ENCODE measurements at places on chromosomes 6 and 20.
A peak's percentile ranks its signal among the peaks of the same experiment; 100 is the strongest.

GRCh38 chr20:59724457-59725366, 120.4 kb downstream of the PHACTR3 start:
- H3K4me3 ChIP-seq: no peak overlapping the region
- H3K27ac ChIP-seq: no peak overlapping the region
- H3K27me3 ChIP-seq: peaks cover 5% of the 10 kb centered on the region
- DNase-seq: no peak

GRCh38 chr6:55666606-55667225, 87.7 kb upstream of the HMGCLL1 start:
- H3K36me3 ChIP-seq: no peaks in the 10 kb centered on the region
- no peak overlapping the region for H3K4me3 ChIP-seq
- no peaks in the 10 kb centered on the region for H3K27me3 ChIP-seq
- no peak for DNase-seq
- no peaks in the 10 kb centered on the region for H3K4me1 ChIP-seq

- peaks cover 7% of the 10 kb centered on the region for H3K27me3 ChIP-seq
These were observed 17.9 kb upstream of the MOCS1 start for GRCh38 chr6:39952167-39952566.

DNA sequence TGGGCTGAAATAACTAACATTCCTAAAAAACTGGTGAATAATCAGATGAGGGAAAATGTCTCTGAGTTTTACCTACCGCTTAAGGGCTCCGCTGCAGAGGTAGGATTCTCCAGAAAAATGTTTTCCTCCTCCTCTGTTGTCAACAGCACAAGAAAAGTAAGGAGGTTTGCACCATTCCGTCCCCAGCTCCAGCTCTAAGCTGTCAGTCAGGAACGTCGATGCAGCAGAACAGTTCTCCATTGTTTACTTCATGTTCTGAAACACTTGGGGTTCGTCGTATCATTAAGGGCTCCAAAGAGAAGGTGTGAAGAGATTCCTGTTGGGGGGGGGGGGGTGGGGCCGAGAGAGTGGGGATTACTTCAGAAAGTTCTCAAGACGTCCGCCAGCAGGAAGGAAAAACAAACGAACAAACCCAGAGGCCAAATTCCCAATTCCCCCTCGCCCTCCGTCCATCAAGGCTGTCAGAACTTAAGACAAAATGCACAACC, 734 bp downstream of the MMS22L start:
- no peak overlapping the region for H3K27ac ChIP-seq
- H3K4me1 ChIP-seq: peaks cover 8% of the 10 kb centered on the region
- peaks cover 5% of the 10 kb centered on the region for H3K36me3 ChIP-seq

- H3K36me3 ChIP-seq: no peaks in the 10 kb centered on the region
- H3K27me3 ChIP-seq: peaks cover 2% of the 10 kb centered on the region
- H3K4me3 ChIP-seq: no peak overlapping the region
- DNase-seq: no peak
- H3K27ac ChIP-seq: no peak overlapping the region
These were observed 13.2 kb upstream of the GPR6 start for GRCh38 chr6:109964949-109965348.

- H3K4me1 ChIP-seq: no peaks in the 10 kb centered on the region
- H3K27me3 ChIP-seq: peaks cover 33% of the 10 kb centered on the region
- H3K36me3 ChIP-seq: no peaks in the 10 kb centered on the region
- no peak overlapping the region for H3K27ac ChIP-seq
- no peak for DNase-seq
These were observed 4.1 kb downstream of the BMP7 start for GRCh38 chr20:57262301-57262700.

- H3K36me3 ChIP-seq: no peaks in the 10 kb centered on the region
- no peak for DNase-seq
- H3K4me3 ChIP-seq: no peak overlapping the region
- peaks cover 3% of the 10 kb centered on the region for H3K4me1 ChIP-seq
These were observed 47.0 kb upstream of the PREP start for GRCh38 chr6:105449756-105450390.

GRCh38 chr6:159493898-159494585, 199.0 kb downstream of the SOD2 start:
- no peak overlapping the region for H3K4me3 ChIP-seq
- no peak for DNase-seq
- no peaks in the 10 kb centered on the region for H3K36me3 ChIP-seq
- H3K27ac ChIP-seq: no peak overlapping the region
- H3K27me3 ChIP-seq: no peaks in the 10 kb centered on the region

DNA sequence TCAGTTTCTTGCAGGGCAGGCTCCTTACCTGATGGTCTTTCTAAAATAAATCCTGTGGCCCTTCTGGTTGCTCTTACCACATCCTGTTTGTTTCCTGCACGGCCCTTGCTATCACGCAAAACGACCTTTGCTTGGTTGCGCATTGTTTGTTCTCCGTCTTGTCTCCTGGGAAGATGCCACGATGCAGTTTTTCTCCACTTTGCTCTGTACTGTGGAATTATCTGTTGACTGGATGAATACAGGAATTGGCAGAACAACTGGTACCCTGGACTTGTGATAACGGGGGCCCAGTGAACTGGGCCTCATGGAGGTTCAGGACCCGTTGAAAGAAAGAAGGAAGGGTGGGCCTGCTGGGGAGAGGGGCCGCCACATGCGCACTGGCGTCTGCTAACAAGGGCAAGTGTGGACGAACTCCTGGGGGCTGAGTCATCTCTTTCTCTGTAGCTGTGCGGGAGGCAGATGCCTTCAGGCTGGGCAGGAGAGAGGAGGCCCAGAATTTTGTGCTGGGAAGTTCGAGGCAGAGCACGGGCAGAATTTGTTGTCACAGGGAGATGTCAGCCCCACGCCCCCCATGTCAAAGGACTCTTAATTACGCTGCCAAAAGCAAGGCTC, 139.9 kb downstream of the BMP7 start:
- H3K4me3 ChIP-seq: no peak overlapping the region
- DNase-seq: no peak
- peaks cover 5% of the 10 kb centered on the region for H3K27me3 ChIP-seq
- no peak overlapping the region for H3K27ac ChIP-seq
- no peaks in the 10 kb centered on the region for H3K36me3 ChIP-seq

- no peaks in the 10 kb centered on the region for H3K27me3 ChIP-seq
- H3K27ac ChIP-seq: peak overlapping the region; percentile 17
- H3K4me3 ChIP-seq: no peak overlapping the region
- H3K4me1 ChIP-seq: peaks cover 23% of the 10 kb centered on the region
- H3K36me3 ChIP-seq: peaks cover 25% of the 10 kb centered on the region
- no peak for DNase-seq
These were observed 38.5 kb downstream of the PANK2 start for GRCh38 chr20:3927486-3928291.

GRCh38 chr20:62269871-62270270, 31.6 kb downstream of the OSBPL2 start:
- no peaks in the 10 kb centered on the region for H3K4me1 ChIP-seq
- H3K27me3 ChIP-seq: no peaks in the 10 kb centered on the region
- peaks cover 63% of the 10 kb centered on the region for H3K36me3 ChIP-seq
- H3K4me3 ChIP-seq: no peak overlapping the region
- DNase-seq: no peak
- H3K27ac ChIP-seq: no peak overlapping the region

DNA sequence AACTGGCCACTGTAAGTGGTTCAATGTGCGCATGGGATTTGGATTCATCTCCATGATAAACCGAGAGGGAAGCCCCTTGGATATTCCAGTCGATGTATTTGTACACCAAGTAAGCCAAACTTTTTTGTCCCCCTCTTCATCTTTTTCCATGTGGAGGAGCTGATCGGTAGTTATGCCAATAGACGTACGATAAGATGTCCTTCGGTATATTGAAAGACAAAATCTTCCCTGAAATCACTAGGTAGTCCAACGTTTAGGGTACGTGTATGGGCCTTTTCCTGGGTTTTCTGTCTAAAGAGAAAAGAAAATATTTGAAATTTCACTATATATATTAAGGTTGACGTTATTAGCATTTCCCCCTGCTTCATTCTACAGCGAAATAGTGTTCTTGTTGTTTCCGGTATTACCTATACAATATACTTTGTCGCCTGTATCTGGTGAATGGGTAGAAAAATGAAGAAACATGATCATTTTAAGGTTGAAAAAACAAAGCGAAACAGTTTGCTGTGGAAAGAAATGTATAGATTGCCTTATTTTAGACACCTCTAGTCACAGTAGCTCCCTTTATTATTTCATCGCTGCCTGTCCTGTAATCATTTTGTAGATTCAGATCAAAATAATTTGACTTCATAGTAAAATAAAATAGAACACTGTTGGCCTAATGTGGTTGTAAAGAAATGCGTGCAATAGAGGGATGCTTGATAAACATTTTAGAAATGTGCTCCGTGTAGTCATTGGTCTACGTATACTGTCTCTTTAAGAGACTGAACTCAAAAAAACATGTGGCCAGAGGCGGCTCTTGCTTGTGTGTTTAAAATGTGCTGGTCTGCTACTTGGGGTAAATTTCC, 1.5 kb downstream of the LIN28B start:
- no peak for DNase-seq
- no peak overlapping the region for H3K4me3 ChIP-seq
- H3K36me3 ChIP-seq: no peaks in the 10 kb centered on the region
- peaks cover 61% of the 10 kb centered on the region for H3K27me3 ChIP-seq
- H3K4me1 ChIP-seq: no peaks in the 10 kb centered on the region

GRCh38 chr6:113805173-113805790, 51.9 kb upstream of the MARCKS start:
- H3K4me1 ChIP-seq: no peaks in the 10 kb centered on the region
- H3K36me3 ChIP-seq: no peaks in the 10 kb centered on the region
- peak; percentile 7 for DNase-seq
- no peak overlapping the region for H3K27ac ChIP-seq
- H3K27me3 ChIP-seq: no peaks in the 10 kb centered on the region

GRCh38 chr6:46815130-46815529, 21.9 kb downstream of the MEP1A start:
- no peak overlapping the region for H3K27ac ChIP-seq
- no peak overlapping the region for H3K4me3 ChIP-seq
- no peaks in the 10 kb centered on the region for H3K4me1 ChIP-seq
- H3K27me3 ChIP-seq: peaks cover 5% of the 10 kb centered on the region

DNA sequence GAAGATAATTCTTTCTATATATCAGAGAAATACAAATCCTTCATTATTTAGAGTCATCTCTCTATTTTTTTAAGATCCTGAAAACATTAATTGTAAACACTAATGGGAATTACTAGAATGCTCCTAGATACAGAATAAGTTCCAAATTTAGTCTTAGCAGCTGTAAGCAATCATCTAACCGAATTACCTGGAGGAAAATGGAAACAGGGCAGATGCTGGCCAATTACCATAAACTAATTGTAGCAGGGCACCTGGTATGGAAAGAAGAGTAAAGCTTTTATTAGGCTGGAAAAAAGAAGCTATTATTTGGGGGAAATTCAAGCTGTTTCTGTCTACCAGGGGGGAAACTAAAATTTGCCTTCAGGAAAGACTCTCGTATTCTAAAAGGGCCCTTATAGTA, 257.5 kb downstream of the MMUT start:
- no peaks in the 10 kb centered on the region for H3K4me1 ChIP-seq
- DNase-seq: no peak
- no peak overlapping the region for H3K27ac ChIP-seq
- no peaks in the 10 kb centered on the region for H3K27me3 ChIP-seq
- no peaks in the 10 kb centered on the region for H3K36me3 ChIP-seq
- H3K4me3 ChIP-seq: no peak overlapping the region

DNA sequence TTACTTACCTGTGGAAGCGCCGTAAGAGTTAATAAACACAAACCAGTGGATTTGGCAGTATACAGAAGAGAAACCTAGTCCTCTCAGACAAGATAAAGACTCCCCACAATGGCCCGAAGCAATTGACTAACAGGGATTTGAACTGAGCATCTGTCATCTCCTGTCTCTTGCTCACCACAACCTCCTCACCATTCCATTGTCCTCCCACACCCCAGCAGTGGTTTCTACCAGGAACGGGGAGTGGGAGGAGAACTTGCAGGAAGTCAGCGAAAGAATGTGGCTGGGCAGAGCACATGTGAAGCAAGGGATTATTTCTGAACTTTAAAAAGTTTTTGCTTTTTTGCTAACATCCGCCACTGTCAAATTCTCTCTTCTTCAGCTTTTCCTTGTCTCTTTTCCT, 24.6 kb upstream of the TAAR1 start:
- no peaks in the 10 kb centered on the region for H3K4me1 ChIP-seq
- H3K36me3 ChIP-seq: no peaks in the 10 kb centered on the region
- H3K27ac ChIP-seq: no peak overlapping the region
- no peak overlapping the region for H3K4me3 ChIP-seq
- no peak for DNase-seq
- no peaks in the 10 kb centered on the region for H3K27me3 ChIP-seq

DNA sequence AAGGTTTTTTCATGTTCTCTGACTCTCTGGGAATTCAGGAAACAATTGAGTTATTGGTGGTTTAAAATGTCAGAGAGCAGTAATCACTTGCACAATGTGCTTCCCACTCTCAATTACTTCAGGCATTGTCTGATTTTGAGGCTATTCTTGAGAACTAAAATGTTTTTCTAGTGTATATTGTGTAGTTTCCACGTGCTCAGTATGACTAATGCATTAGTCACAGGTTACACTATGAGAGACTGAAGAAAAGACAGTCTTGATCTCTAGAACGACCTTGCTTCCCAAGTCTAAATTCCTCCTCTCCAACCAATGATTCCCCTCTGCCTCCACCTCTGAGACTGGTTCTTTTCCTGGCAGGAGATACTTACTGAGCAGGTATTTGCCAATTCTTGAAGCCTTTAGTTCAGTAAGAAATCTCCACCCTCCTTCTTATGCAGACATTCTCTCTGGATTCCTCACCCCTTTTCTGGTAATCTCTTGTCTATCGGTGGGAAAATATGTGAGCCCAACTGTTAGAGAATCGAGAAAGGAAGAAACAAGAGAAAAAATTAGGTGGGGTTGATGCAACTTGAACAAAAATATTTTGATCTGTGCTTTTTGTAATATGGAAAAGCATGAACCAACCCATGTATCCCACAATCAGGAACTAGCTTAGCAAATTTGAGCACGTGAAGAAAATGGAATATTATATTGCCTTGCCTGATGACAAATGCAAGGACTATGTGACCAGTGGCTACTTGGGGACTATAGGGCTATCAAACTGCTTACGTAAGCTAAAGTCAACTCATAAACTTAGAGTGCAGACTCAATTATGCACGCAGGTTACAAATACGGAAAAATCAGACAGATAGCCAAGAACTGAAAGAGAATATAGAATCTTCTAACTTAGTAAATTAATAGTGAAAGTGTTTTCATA, 61.1 kb upstream of the SLC22A16 start:
- H3K27ac ChIP-seq: no peak overlapping the region
- no peak overlapping the region for H3K4me3 ChIP-seq
- peaks cover 4% of the 10 kb centered on the region for H3K4me1 ChIP-seq
- no peaks in the 10 kb centered on the region for H3K36me3 ChIP-seq
- H3K27me3 ChIP-seq: no peaks in the 10 kb centered on the region

GRCh38 chr20:14446446-14446845, 109.0 kb upstream of the FLRT3 start:
- no peak for DNase-seq
- no peak overlapping the region for H3K27ac ChIP-seq
- no peaks in the 10 kb centered on the region for H3K4me1 ChIP-seq
- no peaks in the 10 kb centered on the region for H3K27me3 ChIP-seq
- no peak overlapping the region for H3K4me3 ChIP-seq
- H3K36me3 ChIP-seq: no peaks in the 10 kb centered on the region

GRCh38 chr20:51631011-51631950, 88.8 kb upstream of the NFATC2 start:
- H3K27me3 ChIP-seq: no peaks in the 10 kb centered on the region
- H3K4me3 ChIP-seq: no peak overlapping the region
- H3K27ac ChIP-seq: no peak overlapping the region
- peak; percentile 32 for DNase-seq
- no peaks in the 10 kb centered on the region for H3K36me3 ChIP-seq
